Lung microvascular endothelial cell (primary cell): ENCODE measurements at places on chromosomes 11 and 22. TPM values are rescaled to one million over a fixed set of nuclear protein-coding genes. Genes with fewer than 3 reads are reported as not detected.

- DNase-seq, result no peak
Observed at GRCh38 chr11:92861634-92862033, 107.8 kb upstream of the MTNR1B start.

GRCh38 chr22:20602609-20603164 is 95.3 kb downstream of the MED15 start:
- DNase-seq, result no peak

DNA sequence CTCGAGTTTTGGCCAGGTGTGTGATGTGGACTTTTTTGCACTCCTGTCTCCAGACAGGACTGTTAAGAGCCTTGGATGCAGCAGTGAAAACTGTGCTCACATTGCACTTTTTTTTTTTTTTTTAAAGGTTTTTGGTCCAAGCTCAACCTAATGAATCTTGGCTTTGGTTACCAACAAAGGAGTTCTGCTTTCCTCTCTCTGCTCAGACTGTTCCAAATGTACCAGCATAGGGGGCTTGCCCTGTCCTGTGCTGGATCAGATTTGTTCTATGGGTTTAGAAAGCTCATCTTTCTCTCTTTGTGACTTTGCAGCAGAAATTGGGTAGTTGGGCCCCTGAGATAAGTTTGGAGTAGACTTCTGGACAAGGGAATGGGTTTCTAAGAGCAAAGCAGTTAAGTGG is 45.3 kb downstream of the POLD3 start:
- DNase-seq, result no peak

TBX10 gene
- not detected in 2 replicates for total RNA-seq

APOC3 gene
- not detected in 2 replicates for total RNA-seq

OR52I1 gene
- total RNA-seq, result not detected in 2 replicates
